ENCODE measurements at places on chromosomes 2 and 18. TPM values are rescaled to one million over a fixed set of nuclear protein-coding genes. Genes with fewer than 3 reads are reported as not detected.

Gene ZC3H6
- total RNA-seq = 3.3 TPM

Gene BZW1
- total RNA-seq = 415 TPM

Gene RNF152
- total RNA-seq = 5.4 TPM

Gene CPO
- total RNA-seq = not detected

Gene IL1F10
- total RNA-seq = not detected

Gene HSPD1
- total RNA-seq = 151 TPM

Gene HMSD
- not detected for total RNA-seq

Gene CYBRD1
- 248 TPM for total RNA-seq

Gene RAB17
- 1.7 TPM for total RNA-seq

- no peak for DNase-seq
These were observed 36.4 kb upstream of the PHLPP1 start for GRCh38 chr18:62678847-62679485.

DNA sequence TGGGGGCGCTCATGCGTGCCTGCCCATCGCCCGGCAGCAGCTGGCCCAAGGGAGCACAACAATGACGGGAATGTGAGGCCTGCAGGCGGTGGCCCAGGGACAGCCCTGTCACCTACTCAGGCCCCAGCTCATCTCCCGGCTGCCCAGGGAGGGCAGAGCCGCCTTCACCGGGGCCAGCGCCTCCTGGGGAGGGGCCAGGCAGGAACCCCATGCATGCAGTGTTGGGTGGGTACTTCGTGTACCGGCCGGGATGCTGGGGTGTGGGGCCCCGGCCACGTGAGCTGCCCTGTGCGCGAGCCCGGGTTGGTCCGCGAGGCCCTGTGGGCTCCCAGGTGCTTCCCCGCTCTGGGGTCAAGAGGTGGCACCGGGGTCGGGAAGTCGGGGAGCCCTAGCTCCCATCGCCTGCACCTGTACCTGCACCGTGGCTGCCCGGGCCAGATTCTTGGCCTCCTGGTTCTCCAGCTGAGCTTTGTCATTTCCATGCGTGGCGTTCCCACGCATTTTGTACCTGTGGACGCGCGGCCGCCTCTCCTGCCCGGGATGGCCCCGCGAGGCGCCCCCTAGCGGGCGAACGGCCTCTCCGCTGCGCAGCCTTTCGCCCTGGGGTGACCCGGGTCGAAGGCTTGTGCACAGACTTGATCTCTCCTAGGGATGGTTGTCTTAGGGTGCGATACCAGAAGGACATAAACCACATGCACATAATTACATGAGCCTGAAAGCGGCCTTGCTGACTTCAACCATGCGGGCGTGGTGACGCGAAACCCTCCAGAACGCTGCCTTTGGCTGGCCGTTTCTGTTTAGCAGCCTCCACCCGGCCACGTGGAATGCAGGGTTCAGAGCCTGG, 950 bp downstream of the KLHL30 start:
- DNase-seq = no peak

DNA sequence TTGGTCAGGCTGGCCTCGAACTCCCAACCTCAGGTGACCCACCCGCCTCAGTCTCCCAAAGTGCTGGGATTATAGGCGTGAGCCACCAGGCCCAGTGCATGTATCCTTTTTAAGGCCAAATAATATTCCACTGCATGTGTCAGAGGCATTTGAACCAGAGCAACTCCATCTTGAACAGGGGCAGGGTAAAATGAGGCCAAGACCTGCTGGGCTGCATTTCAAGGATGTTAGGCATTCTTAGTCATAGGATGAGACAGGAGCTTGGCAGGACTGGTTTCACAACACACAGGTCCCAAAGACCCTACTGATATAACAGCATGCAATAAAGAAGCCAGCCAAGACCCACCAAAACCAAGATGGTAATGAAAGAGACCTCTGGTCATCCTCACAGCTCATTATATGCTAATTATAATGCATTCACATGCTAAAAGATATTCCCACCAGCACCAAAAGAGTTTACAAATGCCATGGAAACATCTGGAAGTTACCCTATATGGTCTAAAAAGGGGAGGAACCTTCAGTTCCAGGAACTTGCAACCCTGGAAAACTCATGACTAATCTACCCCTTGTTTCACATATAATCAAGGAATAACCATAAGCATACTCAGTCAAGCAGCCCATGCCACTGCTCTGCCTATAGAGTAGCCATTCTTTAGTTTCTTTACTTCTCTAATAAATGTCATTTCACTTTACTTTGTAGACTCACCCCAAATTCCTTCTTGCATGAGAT, 204.6 kb downstream of the RAB3GAP1 start:
- peak; percentile 63 for DNase-seq

- DNase-seq = no peak
These were observed 51.8 kb downstream of the COA5 start for GRCh38 chr2:98556344-98557033.

DNA sequence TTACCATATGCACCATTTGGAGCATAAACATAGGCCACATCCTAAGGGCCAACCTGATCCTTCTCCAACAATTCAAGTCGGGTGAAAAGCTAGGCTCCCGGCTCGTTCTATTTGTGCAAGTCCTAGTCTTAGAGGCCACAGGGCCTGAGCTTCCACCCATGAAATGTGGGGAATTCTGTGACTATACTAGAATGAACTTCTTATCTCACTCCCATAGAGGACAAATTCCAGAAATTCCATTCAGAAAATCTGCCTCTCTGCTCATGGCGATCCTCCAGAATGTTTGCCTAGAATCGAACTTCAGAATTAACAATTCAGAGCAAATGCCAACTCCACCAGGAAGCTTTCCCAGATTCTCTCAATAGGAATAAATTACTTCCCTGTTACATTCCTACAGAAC, 187.9 kb downstream of the BCL11A start:
- DNase-seq = no peak

GRCh38 chr2:228507870-228508269, 326.4 kb upstream of the SPHKAP start:
- DNase-seq = peak; percentile 7

GRCh38 chr2:80111185-80111584, 193.4 kb downstream of the LRRTM1 start:
- peak; percentile 11 for DNase-seq

DNA sequence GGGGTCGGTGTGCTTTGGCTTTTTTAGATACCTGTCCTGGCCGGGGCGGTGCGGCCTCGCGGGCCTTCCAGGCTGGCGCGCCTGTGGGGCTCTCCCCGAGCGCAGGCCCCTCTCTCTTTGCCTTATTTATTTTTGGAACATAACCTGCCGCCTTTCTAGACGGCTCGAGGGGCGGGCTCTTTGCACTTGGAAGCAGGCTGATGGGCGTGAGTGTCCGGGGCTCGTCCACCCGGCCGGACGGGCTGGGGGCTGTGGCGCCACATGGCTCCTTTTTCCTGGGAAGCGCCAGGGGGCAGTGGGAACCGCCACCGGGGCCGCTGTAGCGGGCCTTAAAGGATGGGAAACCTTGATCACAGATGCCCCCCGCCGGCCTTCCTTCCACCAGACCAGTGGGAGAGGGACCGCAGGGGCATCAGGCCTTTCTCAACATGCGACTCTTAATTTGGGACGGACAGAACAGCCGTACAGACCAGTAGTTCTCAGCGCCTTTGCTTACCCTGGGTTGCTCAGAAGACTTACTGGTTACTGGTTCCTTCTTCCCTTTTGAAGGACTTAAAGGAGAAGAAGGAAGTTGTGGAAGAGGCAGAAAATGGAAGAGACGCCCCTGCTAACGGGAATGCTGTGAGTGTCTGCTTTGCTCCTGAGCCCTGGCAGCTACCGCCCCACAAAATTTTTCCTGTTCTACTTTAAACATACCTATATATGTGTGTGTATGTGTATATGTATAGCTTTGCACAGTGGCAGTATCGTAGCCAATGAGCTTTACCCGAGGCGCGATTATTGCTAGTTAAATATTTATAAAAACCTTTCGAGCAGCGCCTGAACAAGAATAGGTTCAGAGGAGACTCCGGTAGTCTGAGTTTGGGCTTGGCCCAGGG, 2.7 kb downstream of the PTMA start:
- peak; percentile 53 for DNase-seq

DNA sequence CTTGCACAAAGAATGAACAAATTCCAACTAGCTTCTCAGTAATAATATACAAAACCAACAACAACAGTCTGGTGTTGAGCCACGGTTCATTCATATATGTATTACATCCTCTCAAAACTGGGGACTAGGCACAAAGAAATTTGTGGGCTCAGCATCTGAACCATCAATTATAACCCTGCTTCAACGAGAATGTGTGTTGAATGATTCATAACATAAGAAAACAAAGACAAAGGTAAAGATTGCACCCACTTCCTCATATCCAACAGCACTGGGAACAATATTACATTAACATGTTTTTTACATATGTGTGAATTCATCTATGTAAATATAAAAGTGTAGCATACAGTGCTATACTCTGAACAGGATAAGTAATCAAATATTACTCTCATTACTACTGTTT, 144.8 kb downstream of the CDH2 start:
- DNase-seq = no peak

DNA sequence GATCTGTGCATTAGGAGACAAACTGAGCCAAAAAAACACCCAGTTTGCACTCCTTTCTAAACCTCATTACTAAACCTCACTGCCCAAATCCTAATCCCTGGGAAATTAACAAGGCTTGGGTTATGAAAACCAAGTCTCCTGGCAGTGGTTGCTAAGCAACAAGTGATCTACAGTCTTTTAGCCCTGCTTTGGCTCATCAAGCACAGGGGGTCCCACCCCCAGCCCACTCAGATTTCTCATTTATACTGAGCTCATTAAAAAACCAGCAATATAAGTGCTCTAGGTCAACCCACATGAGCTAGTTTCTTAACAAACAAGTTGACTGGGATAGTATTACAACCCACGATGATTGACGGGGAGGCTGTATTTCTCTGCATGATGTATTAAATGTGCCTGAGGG, 18.4 kb downstream of the DNER start:
- no peak for DNase-seq

- DNase-seq = no peak
These were observed 76.5 kb upstream of the ZSWIM2 start for GRCh38 chr2:186925514-186925913.

- DNase-seq = no peak
These were observed 1669.3 kb downstream of the SUCLG1 start for GRCh38 chr2:82789851-82790205.

GRCh38 chr2:205721057-205721449, 38.8 kb downstream of the NRP2 start:
- DNase-seq = peak; percentile 27
